ENCODE measurements at places on chromosomes 12 and 14.

- DNase-seq = no peak
Observed at GRCh38 chr12:76449583-76449982, 101.4 kb upstream of the BBS10 start.

GRCh38 chr12:77940567-77940966, 109.9 kb downstream of the NAV3 start:
- no peak for DNase-seq

DNA sequence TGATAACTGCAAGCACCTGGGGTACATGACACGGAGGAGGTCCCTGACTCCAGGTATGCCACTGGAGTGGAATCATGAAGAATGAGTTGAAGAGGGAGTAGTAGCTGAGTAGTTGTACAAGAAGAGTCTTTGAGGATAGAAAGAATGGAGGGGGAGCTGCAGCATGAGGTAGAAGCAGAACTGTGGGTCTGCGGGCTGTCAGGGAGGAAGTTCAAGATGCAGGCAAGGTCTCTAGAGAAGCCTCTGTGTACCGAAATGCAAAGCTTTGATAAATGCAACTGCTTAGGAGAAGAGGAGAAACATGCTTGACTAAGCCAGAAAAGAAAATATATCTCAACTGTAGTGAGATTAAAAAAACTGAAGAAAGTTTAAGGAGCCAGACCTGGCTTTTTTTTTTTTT, 91.5 kb downstream of the CPNE8 start:
- no peak for DNase-seq

- DNase-seq = no peak
Observed at GRCh38 chr12:28177461-28177860, 12.8 kb upstream of the CCDC91 start.

GRCh38 chr12:61894168-61894567, 366.0 kb upstream of the USP15 start:
- no peak for DNase-seq

- peak; percentile 26 for DNase-seq
Observed at GRCh38 chr12:42705863-42706262, 116.3 kb upstream of the PRICKLE1 start.

- DNase-seq = no peak
Observed at GRCh38 chr12:104273503-104273902, 30.0 kb upstream of the EID3 start.

GRCh38 chr12:116759783-116760621, 21.9 kb downstream of the RNFT2 start:
- DNase-seq = peak; percentile 84

GRCh38 chr14:56120091-56120691, 2.0 kb downstream of the PELI2 start:
- peak; percentile 27 for DNase-seq

DNA sequence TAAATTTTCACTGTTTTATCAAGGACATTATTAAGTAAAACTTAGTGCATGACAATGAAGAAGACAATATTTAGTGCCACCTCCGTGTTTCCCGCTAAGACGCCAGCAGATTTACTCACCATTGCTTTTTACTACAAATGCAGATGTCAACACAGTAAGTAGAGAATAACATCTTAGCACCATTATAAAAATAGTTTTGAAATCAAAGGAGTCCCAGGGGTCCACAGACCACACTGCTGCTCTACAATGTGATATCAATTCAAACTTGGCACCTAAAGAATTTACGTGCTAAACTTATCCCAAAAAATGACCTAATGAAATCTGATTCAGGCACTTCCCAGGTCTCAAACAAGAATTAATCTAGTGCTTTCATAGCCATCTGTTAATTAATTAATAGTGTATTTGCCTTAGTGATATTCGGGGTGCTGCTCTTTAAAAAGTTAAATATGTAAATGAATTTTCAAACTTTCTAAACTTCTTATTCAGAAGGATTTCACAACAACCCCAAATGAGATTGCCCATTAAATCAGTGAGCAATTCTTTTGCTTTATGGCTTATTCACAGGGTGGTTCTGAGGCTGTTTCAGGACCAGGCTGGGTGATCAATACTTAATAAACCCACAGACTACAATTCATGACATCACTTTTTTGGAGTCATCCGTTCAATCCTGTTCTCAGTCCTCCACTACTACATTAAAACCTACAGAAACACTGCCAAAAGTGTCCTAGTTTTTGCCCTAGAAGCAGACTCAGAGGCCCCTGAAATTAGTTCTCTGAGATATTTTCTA, 161.3 kb upstream of the LMNTD1 start:
- no peak for DNase-seq

GRCh38 chr12:16163901-16164300, 113.6 kb downstream of the SLC15A5 start:
- DNase-seq = no peak

GRCh38 chr12:32448586-32448985, 49.2 kb downstream of the FGD4 start:
- peak; percentile 45 for DNase-seq

GRCh38 chr14:59360923-59361794, 104.0 kb downstream of the GPR135 start:
- DNase-seq = peak; percentile 75

DNA sequence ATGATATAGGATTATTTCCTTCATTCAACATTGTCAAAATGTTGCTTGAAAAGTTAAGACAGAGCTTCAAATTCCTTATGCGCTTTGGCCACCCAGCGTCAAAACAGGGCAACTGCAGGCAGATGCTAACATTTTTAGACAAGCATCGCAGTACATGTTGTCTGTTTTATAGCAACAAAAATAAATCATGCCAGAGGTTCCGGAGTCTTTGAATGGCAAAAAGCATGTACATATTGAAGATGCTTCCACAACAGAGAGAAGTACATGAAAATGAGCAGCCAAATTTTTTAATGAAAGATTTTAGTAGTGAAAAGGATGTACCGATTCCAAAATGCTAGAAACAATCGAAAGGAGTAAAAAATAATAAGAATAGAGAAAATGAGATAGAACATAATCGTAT, 49.8 kb upstream of the USP15 start:
- peak; percentile 35 for DNase-seq

DNA sequence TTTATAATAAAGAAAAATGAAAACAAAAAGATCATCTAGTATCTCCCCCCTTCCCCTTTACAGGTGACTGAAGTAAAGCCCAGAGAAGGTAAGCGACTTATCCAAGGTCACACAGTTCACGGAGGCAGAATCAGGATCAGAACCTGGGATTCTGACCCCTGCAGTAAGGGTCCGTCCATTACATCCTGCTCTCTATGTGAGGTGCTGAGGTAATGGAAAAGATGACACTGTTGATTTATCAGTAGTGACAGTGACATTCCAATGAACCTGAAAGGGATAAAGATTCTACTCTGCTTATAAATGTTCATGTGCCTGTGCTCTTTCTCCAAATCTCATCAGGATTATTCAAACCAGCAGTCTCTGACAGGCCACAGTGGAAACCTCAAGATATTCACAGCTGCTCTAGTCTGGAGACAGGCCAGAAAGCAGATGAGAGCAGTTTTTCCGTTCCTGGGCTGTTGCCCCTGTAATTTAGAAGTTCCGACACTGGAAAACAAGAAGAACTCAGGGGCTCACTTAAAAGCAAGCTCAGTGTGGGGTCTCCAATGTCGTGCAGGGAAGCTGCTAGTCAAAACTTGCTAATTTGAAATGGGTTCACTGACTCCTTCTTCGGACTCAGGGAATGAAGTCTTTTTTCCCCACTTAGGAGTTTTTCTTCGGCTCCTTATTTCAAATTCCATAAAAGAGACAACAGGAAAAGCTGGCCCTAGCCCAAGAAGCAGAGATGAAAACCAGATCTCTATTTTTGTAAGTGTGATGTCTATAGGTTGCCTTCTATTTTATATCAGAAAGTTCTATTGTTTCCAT, 131.8 kb upstream of the EEA1 start:
- peak; percentile 91 for DNase-seq

DNA sequence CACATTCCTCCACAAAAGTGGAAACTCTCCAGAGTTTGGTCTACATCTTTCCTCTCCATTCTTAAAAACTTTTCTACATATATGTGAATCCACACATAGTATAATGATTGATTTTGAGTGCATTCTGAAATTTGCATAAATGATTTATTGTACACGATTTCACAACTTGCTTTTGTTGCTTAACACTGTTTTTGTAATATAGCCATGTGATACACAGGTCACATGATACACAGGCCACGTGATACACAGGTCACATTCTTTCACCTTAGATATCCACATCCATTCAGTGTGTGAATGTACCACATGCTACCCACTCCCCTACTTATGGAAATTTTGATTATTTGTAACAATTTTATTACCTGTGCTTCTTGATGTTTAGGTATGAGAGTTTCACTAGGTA, 319.1 kb downstream of the ZFP36L1 start:
- DNase-seq = no peak

DNA sequence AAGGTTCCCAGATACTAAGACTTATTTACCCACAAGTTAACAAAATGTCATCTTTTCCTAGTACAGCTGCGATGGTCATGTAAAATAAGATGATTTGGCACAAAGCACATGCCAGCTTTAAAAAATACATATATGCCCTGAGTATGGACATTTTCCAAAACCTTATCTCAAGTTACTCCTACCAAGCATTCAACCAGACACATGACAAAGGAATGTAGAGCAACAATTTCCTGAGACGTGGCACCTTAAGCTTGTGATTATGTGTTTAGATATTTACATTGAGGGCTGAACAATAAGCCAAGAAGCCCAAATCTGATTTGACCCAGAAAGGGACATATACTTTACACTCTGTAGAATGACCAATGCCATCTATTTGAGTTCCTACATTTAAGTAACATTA, 24.5 kb upstream of the OVCH1 start:
- no peak for DNase-seq
